GM12865 (cell line): ENCODE measurements at places on chromosomes 16 and 17.

GRCh38 chr17:18248811-18249210 is 9.7 kb downstream of the FLII start:
- DNase-seq: no peak

DNA sequence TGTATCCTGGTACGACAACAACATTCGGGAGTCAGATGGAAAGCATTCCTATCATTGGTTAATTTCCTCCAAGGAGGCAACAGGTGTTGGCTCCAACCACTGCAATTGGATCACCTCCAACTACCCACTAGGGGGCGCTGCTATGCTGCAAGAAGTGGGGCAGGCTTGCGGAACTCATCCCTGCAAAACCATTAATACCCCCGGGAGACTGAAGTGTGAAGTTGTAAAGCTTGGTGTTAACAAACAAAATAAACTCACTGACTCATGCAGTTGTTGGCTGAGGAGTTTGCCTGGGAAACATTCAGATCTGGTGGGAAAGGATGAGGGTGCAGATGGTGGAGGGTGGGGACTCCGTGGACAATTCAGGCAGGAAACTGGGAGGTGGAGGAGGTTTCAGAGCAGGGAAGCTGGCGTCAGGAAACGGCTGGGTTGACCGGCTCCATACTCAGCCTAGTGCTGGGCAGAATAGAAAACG is 84.9 kb downstream of the HS3ST2 start:
- peak; percentile 66 for DNase-seq

- DNase-seq: no peak
Measured at GRCh38 chr16:4465977-4466779, 8.2 kb downstream of the NMRAL1 start.

- no peak for DNase-seq
Measured at GRCh38 chr16:9874219-9874618, 308.0 kb downstream of the GRIN2A start.
